ENCODE measurements at places on chromosomes 6 and 20.

DNA sequence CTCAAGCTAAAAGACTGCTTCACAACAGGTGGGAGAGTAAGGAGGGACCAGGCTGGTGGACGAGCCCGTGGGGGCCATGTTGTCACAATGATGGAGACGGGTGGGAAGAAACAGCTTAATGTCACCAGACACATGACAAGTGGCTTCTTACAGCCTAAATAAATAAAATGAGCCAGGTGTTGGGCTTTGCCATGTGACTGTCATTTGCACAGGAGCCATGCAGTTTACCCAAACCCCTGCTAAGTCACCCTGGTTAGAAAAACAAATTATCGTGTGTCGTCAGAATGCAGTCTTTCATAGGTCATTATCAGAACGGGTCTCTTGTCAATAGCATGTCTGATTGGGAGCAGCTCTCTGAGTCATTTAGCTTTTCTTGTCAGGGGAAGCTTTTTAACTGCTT is 18.5 kb downstream of the BTBD3 start:
- peak; percentile 91 for DNase-seq

GRCh38 chr6:102389994-102390393 is 996.5 kb downstream of the GRIK2 start:
- no peak for DNase-seq

DNA sequence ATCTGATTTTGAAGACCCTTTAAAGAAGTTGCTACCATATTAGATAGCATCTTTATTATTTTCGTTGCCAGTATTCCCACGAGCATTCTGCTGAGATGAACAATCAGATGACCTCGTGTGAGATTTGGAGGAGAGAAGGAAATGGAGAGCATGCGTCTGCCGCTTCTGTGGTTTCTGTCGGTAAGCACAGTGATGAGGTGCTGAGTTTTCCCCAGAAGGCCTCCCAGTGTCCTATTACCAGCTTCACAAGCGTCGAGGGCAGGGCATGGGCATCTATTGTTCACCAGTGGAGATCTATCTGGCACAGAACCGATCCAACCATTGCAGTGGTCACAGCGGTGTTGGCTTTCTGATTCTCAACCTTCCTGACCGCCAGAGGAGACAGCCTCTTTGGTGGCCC is 29.4 kb downstream of the TRAF3IP2 start:
- DNase-seq, result no peak

- no peak for DNase-seq
Measured at GRCh38 chr20:44586289-44586911, 4.0 kb downstream of the PKIG start.

- DNase-seq, result no peak
Measured at GRCh38 chr6:71056656-71057055, 99.8 kb upstream of the B3GAT2 start.

- peak; percentile 89 for DNase-seq
Measured at GRCh38 chr6:20542927-20543602, 8.8 kb downstream of the CDKAL1 start.

DNA sequence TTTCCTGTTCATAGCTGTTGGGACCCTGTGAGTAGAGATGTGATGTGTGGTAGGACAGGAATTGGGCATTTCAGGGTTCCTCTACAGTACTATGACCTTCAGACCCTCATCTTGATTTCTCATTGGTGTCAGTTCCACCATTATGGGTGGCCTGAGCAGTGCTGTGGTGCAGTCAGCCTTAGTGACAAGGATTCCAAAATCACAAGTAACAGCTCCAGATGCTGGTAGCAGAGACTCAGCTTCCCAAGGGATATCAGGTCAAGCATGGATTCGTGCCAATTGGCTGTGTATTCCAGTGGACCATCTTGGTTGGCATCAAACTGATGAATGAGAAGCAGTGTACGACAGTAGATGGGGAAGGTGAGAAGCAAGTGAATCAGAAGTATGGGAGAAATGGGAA is 3.8 kb downstream of the SMIM26 start:
- DNase-seq, result no peak

DNA sequence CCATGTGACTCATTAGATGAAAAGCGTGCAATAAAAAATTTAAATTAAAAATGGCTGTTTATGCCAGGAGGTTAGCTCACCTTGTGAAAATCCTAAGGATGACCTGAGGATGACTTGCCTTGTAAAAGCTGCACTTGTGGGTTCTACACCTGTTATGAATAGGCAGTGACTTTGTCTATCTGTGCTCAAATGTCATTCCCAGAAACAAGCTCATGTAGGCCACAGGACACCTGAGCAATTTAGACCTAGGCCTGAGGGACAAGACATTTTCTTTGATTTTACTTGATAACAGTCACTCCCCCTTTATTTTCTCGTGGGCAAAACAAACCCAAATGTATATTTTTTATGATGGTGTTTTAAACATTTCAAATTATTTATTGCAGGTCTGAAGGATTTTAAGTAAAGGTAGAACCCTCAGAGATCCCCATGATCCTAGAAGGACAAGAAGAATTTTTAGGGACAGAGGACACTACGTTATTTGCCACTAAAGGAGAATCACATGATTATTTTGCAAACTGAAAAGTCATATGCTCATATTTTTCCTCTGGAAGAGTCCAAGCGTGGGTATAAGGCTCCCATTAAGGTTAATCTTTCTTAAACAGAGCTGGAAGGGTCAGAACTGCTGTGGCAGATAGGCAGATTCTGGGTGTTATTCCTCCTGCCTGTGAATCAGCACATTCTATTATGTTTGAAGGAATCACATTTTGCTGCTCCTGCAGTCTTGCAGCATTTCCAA is 277.5 kb upstream of the MAN1A1 start:
- DNase-seq, result no peak

- DNase-seq, result no peak
Measured at GRCh38 chr6:37783025-37783855, 36.3 kb upstream of the ZFAND3 start.

- DNase-seq, result no peak
Measured at GRCh38 chr6:55668591-55668990, 89.6 kb upstream of the HMGCLL1 start.

GRCh38 chr6:166951670-166952060 is 4.7 kb downstream of the RNASET2 start:
- no peak for DNase-seq

DNA sequence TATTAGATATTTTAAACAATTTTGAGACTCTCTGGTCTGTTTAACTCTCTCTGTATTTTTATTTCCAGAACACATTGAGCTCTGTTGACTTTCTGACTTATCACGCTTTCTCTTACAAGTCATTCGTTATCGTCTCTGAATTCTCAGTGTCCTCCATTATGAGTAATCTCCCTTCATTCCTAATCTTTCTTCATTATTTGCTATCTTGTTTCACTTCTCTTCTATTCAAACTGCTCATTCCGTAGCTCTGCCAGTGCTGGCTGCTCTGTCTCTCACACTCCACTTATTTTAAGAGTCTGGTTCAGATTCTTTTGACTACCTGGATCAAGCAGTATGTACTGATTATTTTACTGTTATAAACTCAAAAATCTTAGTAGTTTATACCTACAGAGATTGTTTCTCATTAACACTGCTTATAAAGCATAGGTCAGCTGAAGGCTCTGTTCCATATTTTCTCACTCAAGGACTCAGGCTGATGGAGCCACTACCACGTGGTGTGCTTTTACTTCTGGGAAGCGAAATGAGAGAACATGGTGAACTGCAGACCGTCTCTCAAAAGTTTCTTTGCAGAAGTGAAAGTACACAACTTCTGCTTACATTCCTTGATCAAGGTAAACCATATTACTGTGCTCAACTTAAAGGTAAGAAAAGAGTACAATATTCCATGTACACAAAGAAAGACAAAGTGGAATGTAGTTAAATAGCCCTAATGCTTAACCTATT is 485.2 kb downstream of the GRIK2 start:
- no peak for DNase-seq

DNA sequence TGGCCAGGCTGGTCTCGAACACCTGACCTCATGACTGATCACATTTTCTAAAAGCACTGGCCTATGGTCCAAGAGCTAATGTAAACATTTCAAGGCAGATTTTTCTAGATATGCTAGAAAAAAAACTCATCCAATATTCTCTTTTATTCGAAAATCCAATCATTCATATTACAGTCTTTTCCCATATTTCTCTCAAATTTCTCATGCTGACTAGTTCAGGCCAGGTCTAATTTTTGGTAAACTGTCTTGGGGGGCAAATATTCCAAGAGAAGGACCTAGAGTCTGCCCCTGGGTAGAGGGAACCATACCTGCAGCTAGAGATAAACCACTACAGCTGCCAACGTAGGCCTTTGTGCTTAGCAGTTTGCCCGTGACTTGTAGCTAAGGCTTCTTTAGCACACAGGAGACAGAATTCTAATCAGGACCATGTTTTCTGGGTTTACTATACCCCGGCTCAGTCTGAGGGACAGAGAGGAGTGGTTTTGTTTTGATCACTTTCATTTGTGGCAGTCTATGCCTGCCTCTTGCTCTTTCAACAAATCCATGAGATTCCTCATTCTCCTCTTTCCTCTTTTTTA is 71.8 kb upstream of the CITED2 start:
- DNase-seq, result no peak

Data from NCI-H774 (cell line).